ENCODE measurements at places on chromosomes 2 and 18. TPM values are rescaled to one million over a fixed set of nuclear protein-coding genes. Genes with fewer than 3 reads are reported as not detected.

DNA sequence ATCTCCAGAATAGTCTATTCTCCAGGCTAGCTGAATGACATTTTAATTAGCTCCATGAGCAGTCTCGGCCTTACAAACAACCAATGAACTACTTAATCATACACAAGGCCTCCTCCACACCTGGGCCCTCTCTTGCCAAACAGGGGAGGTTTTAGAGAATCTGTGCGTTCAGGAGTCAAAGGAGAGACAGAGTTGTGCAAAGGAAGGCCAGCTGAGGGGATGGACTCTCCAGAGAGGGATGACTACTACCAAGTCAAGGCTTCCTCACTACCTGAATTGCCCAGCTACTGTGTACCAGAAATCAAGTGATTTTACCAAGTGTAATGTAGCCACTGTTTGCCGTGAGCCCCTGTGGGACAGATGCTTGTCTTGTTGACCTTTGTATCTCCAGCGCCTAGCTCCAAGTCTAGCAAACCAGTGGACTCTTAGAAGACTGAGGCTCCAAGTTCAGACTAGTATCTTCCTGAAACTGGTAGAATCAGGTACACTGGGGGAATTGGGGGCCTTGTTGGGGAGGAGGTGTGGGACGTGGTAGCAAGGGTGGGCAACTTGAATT lies 123.1 kb upstream of the STON1 start:
- no peaks in the 10 kb centered on the region for H3K4me1 ChIP-seq
- no peak for DNase-seq
- no peak overlapping the region for H3K4me3 ChIP-seq
- H3K36me3 ChIP-seq, result no peaks in the 10 kb centered on the region
- H3K27ac ChIP-seq, result no peak overlapping the region

GRCh38 chr2:218323526-218324472 lies 31.5 kb upstream of the TMBIM1 start:
- no peaks in the 10 kb centered on the region for H3K27me3 ChIP-seq
- DNase-seq, result no peak
- peak overlapping the region; percentile 29 for H3K27ac ChIP-seq
- H3K4me1 ChIP-seq, result peaks cover 7% of the 10 kb centered on the region
- H3K36me3 ChIP-seq, result no peaks in the 10 kb centered on the region
- H3K4me3 ChIP-seq, result peak overlapping the region; percentile 65

The ALKAL2 gene
- not detected for polyA plus RNA-seq

- H3K4me1 ChIP-seq, result no peaks in the 10 kb centered on the region
- H3K4me3 ChIP-seq, result no peak overlapping the region
- no peak for DNase-seq
These were observed 84.2 kb downstream of the MALT1 start for GRCh38 chr18:58755304-58756010.

The R3HDM1 gene
- polyA plus RNA-seq, result 56.8 TPM

DNA sequence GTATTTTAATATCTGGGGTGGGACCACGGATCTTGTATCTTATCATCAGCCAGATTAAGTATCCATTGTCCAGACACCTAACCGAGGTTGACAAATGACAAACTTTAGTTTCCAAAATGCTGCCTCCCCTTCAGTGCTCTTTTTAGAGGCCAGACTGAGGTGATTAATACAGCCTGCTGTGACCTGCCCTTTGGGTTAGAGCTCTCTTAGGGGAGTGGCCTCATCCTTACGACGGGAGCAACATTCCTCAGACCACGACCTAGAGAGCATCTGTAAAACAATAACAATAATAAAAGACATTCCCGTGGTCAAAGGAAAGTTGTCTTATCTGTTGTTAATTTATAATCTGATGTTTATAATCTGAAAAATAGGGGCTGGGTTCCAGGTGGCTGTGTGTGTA lies 405.3 kb downstream of the LPIN1 start:
- no peak for DNase-seq
- H3K36me3 ChIP-seq, result no peaks in the 10 kb centered on the region
- no peak overlapping the region for H3K27ac ChIP-seq
- H3K4me3 ChIP-seq, result no peak overlapping the region

The INO80D gene
- polyA plus RNA-seq, result 0.91 TPM

GRCh38 chr2:128302011-128302743 lies 16.5 kb downstream of the HS6ST1 start:
- peaks cover 22% of the 10 kb centered on the region for H3K4me1 ChIP-seq
- H3K36me3 ChIP-seq, result no peaks in the 10 kb centered on the region
- DNase-seq, result no peak
- H3K27ac ChIP-seq, result peak overlapping the region; percentile 35
- no peaks in the 10 kb centered on the region for H3K27me3 ChIP-seq
- H3K4me3 ChIP-seq, result no peak overlapping the region

The GCG gene
- polyA plus RNA-seq, result not detected

DNA sequence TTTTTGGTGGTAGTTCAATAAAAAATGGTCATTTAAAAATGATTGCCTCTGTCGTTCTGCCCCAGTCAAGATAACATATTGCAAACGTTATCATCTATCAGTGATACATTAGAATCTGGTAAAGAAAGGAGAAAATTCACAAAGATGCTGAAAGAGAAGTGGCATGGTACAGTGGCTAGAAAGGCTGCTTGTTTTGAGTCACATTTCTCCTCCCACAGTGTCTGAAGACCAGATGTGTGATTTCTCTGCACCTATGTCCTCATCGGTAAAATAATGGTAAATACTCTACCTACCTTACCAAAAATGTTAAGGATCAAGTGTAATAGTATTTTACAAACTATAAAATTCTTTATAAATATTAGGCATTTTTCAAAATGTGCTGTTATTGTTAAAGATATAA lies 76.1 kb upstream of the NOSTRIN start:
- H3K27ac ChIP-seq, result no peak overlapping the region
- peaks cover 14% of the 10 kb centered on the region for H3K4me1 ChIP-seq
- no peaks in the 10 kb centered on the region for H3K36me3 ChIP-seq

GRCh38 chr2:144982481-144982880 lies 462.6 kb upstream of the ZEB2 start:
- H3K27me3 ChIP-seq, result no peaks in the 10 kb centered on the region
- no peak for DNase-seq
- H3K27ac ChIP-seq, result no peak overlapping the region
- H3K4me3 ChIP-seq, result no peak overlapping the region
- no peaks in the 10 kb centered on the region for H3K36me3 ChIP-seq

DNA sequence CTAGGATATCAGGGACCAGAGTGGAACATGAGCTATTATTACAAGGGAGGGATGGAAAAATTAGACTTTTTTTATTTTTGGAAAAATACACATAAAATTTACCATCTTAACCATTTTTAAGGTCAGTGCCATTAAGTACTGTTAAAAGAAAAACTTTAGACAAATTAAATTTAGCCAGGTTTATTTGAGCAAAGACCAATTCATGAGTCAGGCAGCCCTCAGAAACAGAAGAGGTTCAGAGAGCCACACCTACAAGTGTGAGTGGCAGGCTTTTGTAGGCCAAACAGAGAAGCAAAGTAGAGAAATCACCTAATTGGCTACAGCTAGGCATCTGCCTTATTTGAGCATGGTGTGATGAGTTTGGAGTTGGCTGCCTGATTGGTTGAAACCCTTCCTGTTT lies 301.3 kb upstream of the RAB12 start:
- no peaks in the 10 kb centered on the region for H3K27me3 ChIP-seq
- H3K4me1 ChIP-seq, result peaks cover 12% of the 10 kb centered on the region
- no peak overlapping the region for H3K4me3 ChIP-seq
- DNase-seq, result no peak
- H3K27ac ChIP-seq, result no peak overlapping the region

DNA sequence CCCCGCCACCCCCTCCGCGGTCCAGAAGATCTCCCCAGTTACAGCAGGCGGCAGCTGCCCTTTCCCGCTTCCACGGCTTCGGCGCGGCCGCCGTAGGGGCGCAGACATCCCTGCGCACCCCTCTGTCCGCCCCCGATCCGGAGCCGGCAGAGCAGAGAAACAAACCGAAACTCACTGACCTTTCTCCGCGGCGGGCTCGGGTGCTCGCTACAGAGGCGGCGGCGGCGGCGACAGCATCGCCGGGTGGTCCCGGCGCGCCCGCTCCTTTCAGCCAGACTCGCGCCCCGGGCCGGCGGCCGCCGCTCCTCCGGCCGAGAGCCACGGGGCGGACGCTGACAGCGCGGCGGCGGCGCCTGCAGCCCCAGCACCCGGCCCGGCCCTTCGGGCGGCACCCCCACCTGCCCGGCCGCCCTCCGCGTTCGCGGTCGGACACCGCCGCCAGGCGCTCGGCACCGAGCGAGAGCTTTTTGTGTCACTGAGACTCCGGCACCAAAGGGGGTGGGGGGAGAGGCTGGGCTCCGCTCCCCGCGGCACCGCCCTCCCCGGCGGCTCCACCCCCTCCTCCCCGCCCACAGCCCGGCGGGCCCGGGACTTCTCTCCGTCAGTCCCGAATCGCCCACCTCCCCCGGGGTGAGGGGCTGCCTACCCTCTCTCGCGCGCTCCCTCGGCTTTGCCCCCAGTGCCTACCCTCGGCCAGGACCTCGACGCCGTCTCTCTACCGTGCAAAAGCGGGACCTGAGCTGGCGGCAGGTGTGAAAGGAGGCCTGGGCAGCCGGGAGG lies 1.4 kb upstream of the RNF152 start:
- H3K4me1 ChIP-seq, result peaks cover 5% of the 10 kb centered on the region
- H3K36me3 ChIP-seq, result peaks cover 20% of the 10 kb centered on the region
- peak; percentile 97 for DNase-seq
- H3K27me3 ChIP-seq, result no peaks in the 10 kb centered on the region
- H3K27ac ChIP-seq, result peak overlapping the region; percentile 85

- H3K27me3 ChIP-seq, result no peaks in the 10 kb centered on the region
- peak overlapping the region; percentile 85 for H3K27ac ChIP-seq
- peak overlapping the region; percentile 82 for H3K4me3 ChIP-seq
- no peaks in the 10 kb centered on the region for H3K36me3 ChIP-seq
These were observed 710 bp downstream of the DUSP19 start for GRCh38 chr2:183079139-183079775.

- no peaks in the 10 kb centered on the region for H3K4me1 ChIP-seq
- no peak for DNase-seq
- H3K27ac ChIP-seq, result peak overlapping the region; percentile 26
- no peaks in the 10 kb centered on the region for H3K36me3 ChIP-seq
- no peak overlapping the region for H3K4me3 ChIP-seq
- H3K27me3 ChIP-seq, result no peaks in the 10 kb centered on the region
These were observed 971.0 kb upstream of the CDH2 start for GRCh38 chr18:29147944-29148343.

The UGGT1 gene
- 25.7 TPM for polyA plus RNA-seq

DNA sequence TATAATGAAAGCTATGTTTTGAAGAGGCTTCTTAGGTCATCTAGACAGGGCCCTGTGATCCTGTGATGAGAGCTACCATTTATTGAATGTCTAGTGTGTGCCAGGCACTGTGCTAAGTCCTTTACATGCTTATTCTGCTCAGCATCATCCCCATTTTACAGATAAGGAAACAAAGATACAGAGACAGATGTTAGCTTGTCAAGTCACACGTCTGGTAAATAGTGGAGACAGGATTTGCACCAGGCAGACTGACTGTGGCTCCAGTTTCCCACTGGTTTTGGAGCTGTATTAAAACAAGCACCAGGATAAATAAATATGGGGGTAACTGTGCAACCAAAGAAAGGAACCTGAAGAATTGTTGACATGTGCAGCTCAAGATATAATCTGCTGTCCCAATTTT lies 19.2 kb upstream of the EML6 start:
- no peak overlapping the region for H3K27ac ChIP-seq
- H3K27me3 ChIP-seq, result no peaks in the 10 kb centered on the region
- peak; percentile 23 for DNase-seq
- no peaks in the 10 kb centered on the region for H3K36me3 ChIP-seq
- H3K4me3 ChIP-seq, result no peak overlapping the region

- H3K27me3 ChIP-seq, result peaks cover 11% of the 10 kb centered on the region
- peak; percentile 80 for DNase-seq
- H3K4me1 ChIP-seq, result no peaks in the 10 kb centered on the region
- peak overlapping the region; percentile 93 for H3K4me3 ChIP-seq
- H3K27ac ChIP-seq, result peak overlapping the region; percentile 97
These were observed 108.7 kb upstream of the KCTD1 start for GRCh38 chr18:26656944-26657536.

The BOLL gene
- polyA plus RNA-seq, result not detected

The ANKRD30BL gene
- polyA plus RNA-seq, result not detected

The PTPRN gene
- 9.5 TPM for polyA plus RNA-seq

The SERPINB5 gene
- not detected for polyA plus RNA-seq

DNA sequence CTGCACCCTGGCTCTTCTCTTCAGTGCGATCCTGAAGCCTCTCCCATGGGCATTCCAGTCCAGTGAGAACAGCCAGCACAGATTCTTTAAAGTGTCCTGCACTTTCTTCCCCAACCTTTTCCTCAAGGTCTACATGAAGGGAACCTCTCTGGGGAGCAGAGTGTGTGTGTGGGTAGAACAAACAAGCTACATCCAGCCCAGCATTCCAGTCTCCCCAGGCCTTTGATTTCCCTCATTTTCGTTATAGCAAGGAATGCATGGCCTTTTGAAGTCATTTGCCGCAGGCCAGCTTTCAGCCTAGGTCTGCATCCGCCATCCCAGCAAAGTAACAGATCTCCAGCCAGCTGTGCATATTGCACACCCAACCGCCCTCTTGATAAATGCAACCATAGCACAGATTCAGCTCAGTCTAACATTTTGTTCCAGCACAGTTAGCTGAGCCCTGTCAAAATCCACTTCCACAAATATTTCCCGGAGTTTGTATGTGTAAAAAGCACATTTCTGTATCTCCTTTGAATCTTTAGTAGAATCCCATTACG lies 44.6 kb downstream of the CD8B2 start:
- no peaks in the 10 kb centered on the region for H3K27me3 ChIP-seq
- H3K36me3 ChIP-seq, result no peaks in the 10 kb centered on the region
- no peaks in the 10 kb centered on the region for H3K4me1 ChIP-seq
- no peak overlapping the region for H3K4me3 ChIP-seq
- H3K27ac ChIP-seq, result no peak overlapping the region
- no peak for DNase-seq

- H3K4me1 ChIP-seq, result peaks cover 3% of the 10 kb centered on the region
- peak overlapping the region; percentile 29 for H3K4me3 ChIP-seq
- DNase-seq, result peak; percentile 53
- H3K36me3 ChIP-seq, result no peaks in the 10 kb centered on the region
- peaks cover 19% of the 10 kb centered on the region for H3K27me3 ChIP-seq
- peak overlapping the region; percentile 39 for H3K27ac ChIP-seq
These were observed 1.2 kb downstream of the EPB41L3 start for GRCh38 chr18:5542515-5543035.

- no peak for DNase-seq
- no peaks in the 10 kb centered on the region for H3K27me3 ChIP-seq
- no peak overlapping the region for H3K4me3 ChIP-seq
- no peaks in the 10 kb centered on the region for H3K36me3 ChIP-seq
- no peak overlapping the region for H3K27ac ChIP-seq
These were observed 5.5 kb upstream of the SLC4A3 start for GRCh38 chr2:219621935-219622334.

Measured in SK-N-SH (cell line).